CD4-positive, alpha-beta T cell (primary cell): ENCODE measurements at places on chromosomes 2 and 18. TPM values are rescaled to one million over a fixed set of nuclear protein-coding genes. Genes with fewer than 3 reads are reported as not detected.

TRIM43 gene
- not detected for total RNA-seq

SULT1C4 gene
- total RNA-seq = not detected

POTEC gene
- not detected for total RNA-seq

HJURP gene
- 0.25 TPM for total RNA-seq

NAB1 gene
- 21.1 TPM for total RNA-seq

TDRD15 gene
- total RNA-seq = not detected

ST8SIA5 gene
- not detected for total RNA-seq

EPAS1 gene
- 5.4 TPM for total RNA-seq

DCDC2C gene
- total RNA-seq = not detected
